ENCODE measurements at places on chromosomes 4 and X. TPM values are rescaled to one million over a fixed set of nuclear protein-coding genes. Genes with fewer than 3 reads are reported as not detected.

Gene SFRP2
- 0.05 TPM for total RNA-seq

Gene NXF2B
- total RNA-seq: not detected

Gene SLC6A14
- not detected for total RNA-seq

Gene ENPP6
- not detected for total RNA-seq

Gene SLITRK4
- total RNA-seq: not detected

Gene HELT
- not detected for total RNA-seq

Gene DACH2
- total RNA-seq: not detected

Gene IL3RA
- 0.23 TPM for total RNA-seq

Gene CNKSR2
- total RNA-seq: 2.5 TPM

Gene FMR1NB
- not detected for total RNA-seq

Gene SPRY1
- total RNA-seq: 6.3 TPM

Gene FABP2
- not detected for total RNA-seq

Gene XAGE1A
- total RNA-seq: 16.0 TPM

Gene TMSB15C
- 0.14 TPM for total RNA-seq

Gene RELL1
- total RNA-seq: 10.4 TPM

Gene IL15
- 15.4 TPM for total RNA-seq

Gene TCP11X2
- total RNA-seq: not detected

Gene CCDC110
- total RNA-seq: not detected

Gene EFHC2
- 0.38 TPM for total RNA-seq

Gene CABS1
- not detected for total RNA-seq

Gene CCNB3
- 0.50 TPM for total RNA-seq

Gene MID1IP1
- total RNA-seq: 34.9 TPM

Gene RHOXF2B
- total RNA-seq: not detected

Gene DNAJB14
- 14.8 TPM for total RNA-seq

Gene CENPU
- 21.0 TPM for total RNA-seq

Gene F8
- total RNA-seq: 3.6 TPM

Gene TCEAL2
- not detected for total RNA-seq

Gene GAGE12F
- not detected for total RNA-seq

Gene SRPK3
- 0.13 TPM for total RNA-seq

Gene CTAG2
- total RNA-seq: not detected

Gene TLL1
- total RNA-seq: 0.22 TPM

Gene PWWP3B
- total RNA-seq: not detected

Gene RAB41
- total RNA-seq: not detected

Gene F8A2
- not detected for total RNA-seq

Gene RBM47
- total RNA-seq: 24.6 TPM

Gene TXK
- total RNA-seq: 0.15 TPM

Gene TENM3
- total RNA-seq: 1.6 TPM

Gene DDX53
- total RNA-seq: not detected

Gene MAGEB6B
- not detected for total RNA-seq

Gene ETDB
- total RNA-seq: not detected

Gene EMCN
- not detected for total RNA-seq

Gene RP2
- total RNA-seq: 10.2 TPM
